ENCODE measurements at places on chromosomes 2 and 18. TPM values are rescaled to one million over a fixed set of nuclear protein-coding genes. Genes with fewer than 3 reads are reported as not detected.
A peak's percentile ranks its signal among the peaks of the same experiment; 100 is the strongest.

DNA sequence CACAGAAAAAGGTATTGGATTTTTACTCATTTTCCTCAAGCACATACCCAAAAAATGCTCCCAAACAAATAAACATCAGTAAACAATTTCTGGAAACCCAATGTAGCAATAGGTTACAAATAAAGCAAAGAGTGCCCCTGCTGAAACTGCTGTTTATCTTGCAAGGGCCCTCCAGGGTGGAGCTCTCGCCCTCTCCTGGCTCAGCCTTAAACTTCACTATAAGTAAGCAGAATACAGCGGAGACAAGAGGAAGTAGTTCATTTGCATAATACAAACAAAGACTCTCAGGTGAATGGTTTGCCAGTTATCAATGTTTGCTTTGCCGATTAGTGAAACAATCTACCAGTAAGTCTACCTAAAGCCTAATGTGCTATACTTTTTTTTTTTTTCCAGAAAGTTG, 437.6 kb downstream of the DLGAP1 start:
- no peak for DNase-seq

DNA sequence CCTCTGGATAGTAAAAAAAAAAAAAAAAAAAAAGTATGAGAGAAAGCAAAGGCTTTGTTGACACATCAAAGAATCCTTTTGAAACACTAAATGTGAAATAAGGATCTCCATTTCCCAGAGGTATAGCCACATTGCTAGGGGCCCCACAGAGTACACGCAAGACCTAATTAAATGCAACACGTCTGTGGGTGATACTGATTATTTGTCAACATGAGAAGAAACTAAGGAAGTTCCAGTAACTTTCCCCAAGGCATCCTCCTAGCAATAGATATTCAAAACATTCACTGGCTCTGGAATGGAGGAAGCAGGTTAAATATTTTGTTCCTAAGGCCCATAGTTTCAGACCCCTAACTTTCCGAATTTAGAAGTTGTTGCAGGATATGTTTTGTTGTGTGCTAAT, 24.6 kb upstream of the EPB41L3 start:
- no peak for DNase-seq

GRCh38 chr2:197786010-197786877, 1.1 kb upstream of the BOLL start:
- DNase-seq: no peak

DNA sequence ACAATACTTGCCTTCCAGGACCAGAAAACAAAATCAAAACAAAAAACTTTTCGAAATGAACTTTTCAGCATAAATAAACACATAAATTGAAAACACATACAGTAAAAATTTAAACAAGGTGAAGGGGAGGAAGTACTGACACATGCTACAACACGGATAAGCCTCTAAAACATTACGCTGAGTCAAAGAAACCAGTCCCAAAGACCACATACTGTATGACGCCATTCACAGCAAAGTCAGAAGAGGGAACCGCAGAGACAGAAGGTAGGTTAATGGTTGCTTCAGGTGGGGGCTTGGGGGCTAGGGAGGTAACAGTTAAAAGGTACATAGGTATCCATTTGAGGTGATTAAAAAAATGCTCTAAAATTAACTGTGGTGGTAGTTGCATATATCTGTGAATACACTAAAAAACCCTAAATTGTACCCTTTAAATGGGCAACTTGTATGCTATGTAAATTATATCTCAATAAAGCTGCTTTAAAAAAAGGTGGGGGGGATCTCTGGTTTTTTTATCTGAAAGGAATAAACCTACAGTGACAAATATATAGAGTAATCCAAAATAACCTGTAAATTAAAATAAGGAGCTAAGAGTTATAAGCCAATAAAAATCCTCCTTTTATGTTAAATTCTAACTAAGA, 7.1 kb downstream of the COX7A2L start:
- DNase-seq: no peak

DNA sequence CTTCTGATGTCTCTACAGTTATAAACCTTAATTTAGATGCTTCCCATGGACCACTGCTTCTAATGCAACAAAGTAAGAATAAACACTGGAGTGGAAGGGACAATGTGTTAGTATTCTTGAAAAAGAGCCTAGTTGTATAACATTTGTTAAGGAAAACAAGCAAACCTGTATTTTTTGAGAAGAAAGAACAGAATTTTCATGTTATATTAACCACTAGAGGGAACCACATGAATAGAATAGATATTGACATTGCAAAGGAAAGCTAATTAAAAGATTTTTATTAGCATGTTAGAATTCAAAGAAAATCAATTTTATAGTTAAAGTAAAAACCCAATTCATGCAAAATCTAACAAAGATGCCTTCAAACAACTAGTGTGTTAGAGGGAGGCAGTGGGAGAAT, 151.2 kb upstream of the BARD1 start:
- peak; percentile 43 for DNase-seq

DNA sequence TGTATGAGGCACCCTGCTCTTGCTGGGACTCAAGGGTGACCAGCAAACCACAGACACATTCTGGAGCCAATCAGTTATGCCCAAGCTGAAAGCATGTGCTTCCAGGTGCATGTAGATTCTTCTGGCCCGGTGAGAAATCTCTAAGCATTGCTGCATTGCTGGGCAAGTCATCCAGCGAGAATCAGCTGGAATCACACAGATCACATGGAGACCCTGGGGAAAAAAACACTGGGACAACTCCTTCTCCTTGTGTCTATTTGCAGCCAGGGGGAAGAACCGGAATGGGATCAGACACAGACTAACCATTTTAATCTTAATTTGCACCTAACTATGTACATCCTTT, 119.7 kb upstream of the KLF7 start:
- no peak for DNase-seq

- DNase-seq: no peak
Observed at GRCh38 chr2:207970826-207971180, 54.5 kb downstream of the PLEKHM3 start.

DNA sequence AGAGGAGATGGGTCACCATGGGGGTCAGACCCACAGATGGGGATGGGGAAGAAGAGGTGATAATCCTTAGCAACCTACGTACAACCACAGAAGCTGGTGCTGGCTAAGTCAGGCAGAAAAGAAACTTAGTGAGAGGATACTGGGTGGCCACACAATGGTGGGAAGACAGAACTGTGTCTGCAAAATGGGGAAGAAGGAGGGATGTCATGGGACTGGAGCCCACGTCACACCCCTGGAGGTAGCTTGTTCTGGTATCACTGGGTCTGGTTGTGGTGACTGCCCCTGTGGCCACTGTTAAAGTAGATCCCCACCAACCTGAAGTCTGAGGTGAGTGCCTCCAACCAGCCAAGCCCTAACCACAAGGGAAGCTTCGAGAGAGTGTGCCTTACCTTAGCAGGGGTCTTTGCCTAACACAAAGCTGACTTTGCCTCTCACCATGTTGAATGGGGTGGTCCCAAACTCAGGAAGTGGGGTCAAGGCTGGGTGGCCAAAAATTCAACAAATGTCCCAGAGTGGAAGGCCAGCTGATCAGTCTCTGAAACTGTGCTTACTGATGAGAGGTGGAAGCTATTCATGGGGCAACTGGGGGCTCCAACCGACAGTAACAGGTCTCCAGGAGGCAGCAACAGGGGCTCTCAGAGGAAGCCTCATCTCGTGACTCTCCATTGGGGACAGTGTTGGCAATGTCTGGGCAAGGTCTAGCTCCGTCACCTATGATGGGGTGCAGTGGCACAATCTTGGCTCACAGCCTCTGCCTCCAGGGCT, 64.8 kb upstream of the SLC1A4 start:
- DNase-seq: no peak

- no peak for DNase-seq
Observed at GRCh38 chr2:231680285-231680991, 27.9 kb upstream of the PTMA start.

GRCh38 chr2:53753041-53753440, 14.6 kb upstream of the CHAC2 start:
- no peak for DNase-seq

- DNase-seq: no peak
Observed at GRCh38 chr2:182907081-182907830, 40.8 kb upstream of the FRZB start.

DNA sequence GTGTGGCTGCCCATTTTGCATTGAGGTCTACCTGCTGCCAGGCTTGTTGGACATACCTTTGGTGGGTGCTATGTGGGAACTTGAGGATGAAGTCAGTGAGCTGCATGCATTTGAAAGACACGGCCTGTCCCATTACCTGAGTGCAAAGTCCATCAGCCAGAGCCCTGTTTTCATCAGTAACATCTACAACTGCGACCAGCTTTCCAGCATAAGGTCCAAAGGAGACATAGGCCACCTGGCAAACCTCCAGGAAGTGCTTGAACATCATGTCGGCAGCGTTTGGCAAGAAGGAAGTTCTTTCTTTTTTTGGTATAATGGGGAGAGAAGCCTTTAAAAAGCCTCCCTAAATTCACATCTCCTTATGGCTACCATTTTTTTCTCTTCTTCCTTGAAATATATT, 143.1 kb downstream of the FAM161A start:
- no peak for DNase-seq

The AFF3 gene
- not detected for total RNA-seq

The CRYBA2 gene
- not detected for total RNA-seq

The AGXT gene
- total RNA-seq: not detected

The HOXD10 gene
- 33.5 TPM for total RNA-seq

The CIDEA gene
- total RNA-seq: not detected

The ZNF804A gene
- total RNA-seq: 0.10 TPM

The MC5R gene
- total RNA-seq: not detected

The SERPINB11 gene
- not detected for total RNA-seq

The NEURL3 gene
- 31.1 TPM for total RNA-seq

The HOXD4 gene
- total RNA-seq: 6.6 TPM

The MEP1B gene
- total RNA-seq: not detected

The SIX3 gene
- total RNA-seq: not detected

The CCDC150 gene
- 3.2 TPM for total RNA-seq

The VIT gene
- 0.52 TPM for total RNA-seq

All from renal cortical epithelial cell (primary cell).